ENCODE measurements at places on chromosomes 5 and 9.

DNA sequence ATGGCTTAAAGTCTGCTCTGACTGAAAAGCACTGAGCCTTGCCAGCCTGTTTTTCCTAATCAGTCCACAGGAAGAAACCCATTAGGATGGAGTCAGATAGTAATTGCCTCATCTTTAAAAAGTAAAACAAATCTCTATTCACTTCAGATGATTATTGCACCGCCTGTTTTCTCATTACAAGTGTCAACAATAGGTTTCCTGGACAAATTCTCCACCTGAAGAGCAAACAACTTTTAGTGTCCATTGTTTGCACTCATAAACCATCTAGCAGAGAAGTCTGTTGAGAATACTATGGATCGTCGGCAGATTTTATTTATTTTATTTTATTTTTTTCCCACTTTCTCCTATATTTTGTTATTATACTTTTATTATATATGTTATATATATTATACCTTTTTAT lies 20.3 kb downstream of the C5orf63 start:
- no peak for DNase-seq

GRCh38 chr9:20369391-20369790 lies 252.9 kb downstream of the MLLT3 start:
- no peak for DNase-seq

DNA sequence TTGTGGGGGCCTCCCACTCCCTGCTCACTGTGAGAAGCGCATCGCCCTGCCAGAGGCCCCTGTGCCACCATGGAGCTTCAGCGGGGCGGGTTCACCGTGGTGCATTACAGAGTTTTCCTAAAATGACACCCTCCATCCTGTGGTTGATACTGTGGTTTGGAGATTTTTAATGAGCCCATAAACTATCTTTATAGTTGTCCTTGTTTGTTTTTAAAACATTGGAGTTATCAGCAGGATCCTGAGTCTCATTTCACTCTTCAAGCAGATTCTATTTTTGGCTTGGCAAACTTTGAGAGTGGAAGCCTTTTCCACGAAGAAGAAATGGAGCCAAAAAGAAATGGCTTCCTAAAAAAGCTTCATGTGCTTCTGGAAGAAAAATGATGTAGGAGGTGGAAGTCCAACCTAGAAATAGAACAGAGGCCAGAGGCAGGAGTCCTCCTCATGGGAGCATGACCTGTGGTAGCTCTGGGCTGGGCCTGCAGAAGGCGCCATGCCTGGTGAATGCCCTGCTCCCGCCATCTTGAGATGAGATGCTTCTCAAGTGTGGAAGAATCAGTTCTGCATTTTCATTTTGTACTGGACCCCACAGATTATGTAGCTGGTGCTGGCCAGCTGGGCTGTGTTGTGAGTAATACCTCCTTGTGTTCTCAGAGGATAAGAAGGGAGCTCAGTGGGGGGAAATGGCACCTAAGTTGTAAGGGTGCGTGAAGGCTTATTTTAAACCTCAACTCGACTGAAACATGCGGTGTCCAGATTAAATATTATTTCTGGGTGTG lies 79.0 kb upstream of the RAI14 start:
- no peak for DNase-seq

- no peak for DNase-seq
These were observed 1909.5 kb upstream of the CDH9 start for GRCh38 chr5:28947865-28948264.

DNA sequence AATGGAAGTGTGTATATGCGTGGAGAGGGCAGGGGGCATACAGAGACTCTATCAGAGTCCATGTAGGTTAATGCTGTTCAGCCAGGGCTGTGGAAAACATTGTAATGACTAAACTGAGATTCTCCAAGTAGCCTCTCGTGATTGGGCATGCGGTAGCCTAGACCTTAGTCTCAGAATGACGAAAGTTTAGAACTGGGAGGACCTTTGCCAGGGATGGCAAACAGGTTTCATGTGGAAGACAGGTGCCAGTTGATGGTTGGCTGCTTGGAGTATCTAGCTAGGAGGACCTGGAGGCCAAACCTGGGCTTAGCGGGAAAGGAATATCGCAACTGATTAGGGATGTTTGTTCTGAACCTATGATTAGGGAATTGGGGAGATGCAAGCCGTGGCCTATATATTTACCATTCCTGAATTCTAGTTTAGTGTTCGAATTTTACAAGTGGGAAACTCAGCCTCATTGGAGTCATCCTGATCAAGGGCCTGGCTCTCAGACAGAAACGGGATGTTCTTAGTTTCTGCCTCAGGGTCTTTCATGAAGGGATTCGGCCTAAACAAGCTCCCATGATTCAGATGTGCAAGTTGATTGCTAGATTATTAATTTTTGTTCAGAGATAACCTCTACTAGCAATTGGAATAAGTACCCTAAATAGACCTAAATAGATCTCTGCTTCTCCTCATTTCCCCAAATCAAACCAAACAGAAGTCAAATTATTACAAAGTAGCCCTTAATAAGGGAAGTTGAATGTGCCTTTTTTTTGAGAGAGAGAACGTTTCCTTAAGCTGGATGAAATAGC lies 26.8 kb upstream of the TJP2 start:
- no peak for DNase-seq

GRCh38 chr9:86072394-86072877 lies 26.9 kb downstream of the GOLM1 start:
- DNase-seq, result no peak
